Mesenteric fat pad (tissue), 1 donor: ENCODE measurements at places on chromosomes 1 and 21.

DNA sequence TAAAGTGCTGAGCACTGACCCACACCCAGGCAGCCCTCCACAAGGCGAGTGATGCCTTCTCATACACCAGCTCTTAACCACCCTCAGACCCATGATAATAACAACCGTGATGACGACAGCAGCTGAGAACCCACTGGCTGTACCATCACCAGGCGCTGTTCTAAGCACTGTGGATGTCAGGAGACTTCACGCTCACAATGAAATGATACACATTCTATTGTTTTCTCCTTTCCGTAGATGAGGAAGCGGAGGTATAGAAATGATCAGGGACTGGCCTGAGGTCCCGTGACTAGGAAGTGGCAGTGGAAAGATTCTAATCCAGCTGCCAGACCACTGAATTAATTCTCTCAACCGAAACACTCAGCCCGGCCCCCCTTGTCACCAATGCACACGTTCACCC is 32.6 kb downstream of the SDC3 start:
- no peak for DNase-seq

DNA sequence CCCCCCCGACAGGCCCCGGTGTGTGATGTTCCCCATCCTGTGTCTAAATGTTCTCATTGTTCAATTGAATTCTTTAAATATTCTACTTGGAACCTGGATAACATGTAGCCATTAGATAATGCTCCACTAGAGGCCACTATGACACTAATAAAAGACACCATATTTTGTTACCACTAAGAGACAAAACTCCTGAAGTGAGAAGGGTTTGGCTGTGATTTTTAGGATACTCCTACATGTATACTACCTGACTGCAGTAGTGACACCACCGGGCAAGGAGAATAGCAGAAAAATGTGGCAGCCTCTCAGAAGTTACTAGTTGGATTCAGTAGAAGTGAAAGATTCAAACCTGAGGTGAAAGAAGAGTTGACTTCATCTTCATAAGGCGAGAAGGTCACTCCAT is 36.0 kb downstream of the F5 start:
- DNase-seq, result no peak

- DNase-seq, result no peak
These were observed 57.4 kb upstream of the NRIP1 start for GRCh38 chr21:15122241-15122640.

- DNase-seq, result no peak
These were observed 1184.1 kb downstream of the AMY1C start for GRCh38 chr1:104933846-104934245.

- DNase-seq, result no peak
These were observed 238.3 kb downstream of the HLX start for GRCh38 chr1:221117548-221117951.

- DNase-seq, result no peak
These were observed 3.0 kb downstream of the TAS1R2 start for GRCh38 chr1:18856435-18856834.

- DNase-seq, result no peak
These were observed 66.1 kb downstream of the IARS2 start for GRCh38 chr1:220160027-220160426.

DNA sequence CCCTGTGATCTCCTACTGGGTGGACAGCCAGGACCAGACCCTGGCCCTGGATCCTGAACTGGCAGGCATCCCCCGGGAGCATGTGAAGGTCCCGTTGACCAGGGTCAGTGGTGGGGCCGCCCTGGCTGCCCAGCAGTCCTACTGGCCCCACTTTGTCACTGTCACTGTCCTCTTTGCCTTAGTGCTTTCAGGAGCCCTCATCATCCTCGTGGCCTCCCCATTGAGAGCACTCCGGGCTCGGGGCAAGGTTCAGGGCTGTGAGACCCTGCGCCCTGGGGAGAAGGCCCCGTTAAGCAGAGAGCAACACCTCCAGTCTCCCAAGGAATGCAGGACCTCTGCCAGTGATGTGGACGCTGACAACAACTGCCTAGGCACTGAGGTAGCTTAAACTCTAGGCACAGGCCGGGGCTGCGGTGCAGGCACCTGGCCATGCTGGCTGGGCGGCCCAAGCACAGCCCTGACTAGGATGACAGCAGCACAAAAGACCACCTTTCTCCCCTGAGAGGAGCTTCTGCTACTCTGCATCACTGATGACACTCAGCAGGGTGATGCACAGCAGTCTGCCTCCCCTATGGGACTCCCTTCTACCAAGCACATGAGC is 17.2 kb upstream of the SLC25A44 start:
- no peak for DNase-seq

DNA sequence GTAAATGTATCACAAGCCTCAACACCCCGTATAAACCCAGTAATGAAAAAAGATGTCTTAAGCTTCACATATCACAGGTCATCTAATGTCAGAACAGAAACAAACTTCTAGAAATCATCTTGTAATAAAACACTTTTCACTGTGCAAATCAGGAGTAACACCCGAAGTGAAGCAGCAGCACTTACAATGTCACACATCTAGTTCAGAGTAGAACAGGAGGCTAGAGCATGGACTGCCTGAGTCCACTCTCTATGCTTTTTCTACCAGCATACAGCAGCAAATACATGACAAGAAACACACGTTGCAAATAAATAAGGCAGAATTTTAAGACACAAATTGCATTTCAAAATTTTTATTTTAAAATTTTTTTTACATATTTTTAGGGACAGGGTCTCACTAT is 57.2 kb downstream of the AKT3 start:
- no peak for DNase-seq

GRCh38 chr1:25990702-25991395 is 7.0 kb downstream of the PAFAH2 start:
- DNase-seq, result peak; percentile 53

DNA sequence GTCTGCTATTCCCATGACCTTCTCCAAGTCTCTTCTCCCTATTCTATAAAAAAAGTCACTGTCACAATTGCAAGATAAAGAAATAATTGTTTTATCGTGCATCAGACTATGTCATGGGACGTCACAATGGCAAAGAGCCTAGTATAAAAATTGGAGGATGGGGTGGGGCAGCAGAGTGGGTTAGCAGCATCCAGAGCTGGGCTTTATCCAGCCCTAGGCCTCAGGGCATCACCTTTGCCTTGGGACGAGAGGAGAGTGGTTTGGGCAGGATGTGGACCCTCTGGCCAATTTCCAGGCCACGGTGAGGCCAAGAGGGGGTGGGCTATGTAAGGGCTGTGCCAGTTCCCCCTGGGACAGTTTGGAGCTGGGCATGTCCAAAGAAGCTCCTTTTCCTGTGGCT is 25.7 kb downstream of the WNT4 start:
- DNase-seq, result peak; percentile 69

GRCh38 chr1:2137257-2138121 is 57.1 kb downstream of the FAAP20 start:
- no peak for DNase-seq

DNA sequence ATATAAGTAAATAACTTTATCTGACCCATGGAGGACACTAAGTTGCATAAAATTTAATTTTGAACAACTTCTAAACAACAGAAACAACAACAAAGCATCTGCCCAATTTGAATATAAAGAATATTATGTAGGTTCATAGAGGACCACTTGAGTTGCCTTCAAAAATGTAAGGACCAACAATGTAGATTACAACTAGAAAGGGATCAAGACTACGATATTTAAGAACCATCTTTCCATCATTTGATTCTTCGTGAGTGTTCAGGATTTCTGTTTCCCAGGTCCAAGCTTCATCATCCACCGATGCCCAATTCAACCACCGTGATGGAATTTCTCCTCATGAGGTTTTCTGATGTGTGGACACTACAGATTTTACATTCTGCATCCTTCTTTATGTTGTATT is at the start of gene OR14C36:
Gene OR14C36, plus strand, starts transcription at position 301 of the 400 bp plus-strand sequence. Its CDS starts 0 bp downstream, at position 301.
- no peak for DNase-seq

- DNase-seq, result no peak
These were observed 47.9 kb upstream of the BCAR3 start for GRCh38 chr1:93729502-93729901.

- no peak for DNase-seq
These were observed 88.1 kb upstream of the SPATA6 start for GRCh38 chr1:48560116-48560515.

GRCh38 chr1:57124768-57125446 is 159.1 kb upstream of the C8B start:
- no peak for DNase-seq

- DNase-seq, result no peak
These were observed 68.1 kb downstream of the URB2 start for GRCh38 chr1:229694053-229694693.

DNA sequence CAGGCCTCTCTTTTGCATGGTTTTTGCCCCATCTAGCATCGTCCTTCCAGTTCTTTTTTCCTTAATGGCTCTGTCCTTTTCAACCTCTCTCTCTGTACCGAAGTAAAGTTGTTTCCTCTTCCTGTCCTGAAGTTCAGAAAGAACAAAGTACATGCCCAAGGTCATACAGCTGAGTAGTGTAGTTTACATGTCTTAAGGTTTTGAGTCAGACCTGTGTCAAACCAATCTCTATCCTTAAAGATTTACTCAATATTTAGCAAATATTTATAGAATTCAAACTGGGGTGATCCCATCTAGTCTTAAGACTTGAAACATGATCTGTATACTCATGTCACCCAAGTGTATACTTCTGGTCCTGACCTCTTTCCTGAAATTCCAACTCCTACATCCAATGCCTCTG is 118.7 kb upstream of the SGIP1 start:
- DNase-seq, result no peak

DNA sequence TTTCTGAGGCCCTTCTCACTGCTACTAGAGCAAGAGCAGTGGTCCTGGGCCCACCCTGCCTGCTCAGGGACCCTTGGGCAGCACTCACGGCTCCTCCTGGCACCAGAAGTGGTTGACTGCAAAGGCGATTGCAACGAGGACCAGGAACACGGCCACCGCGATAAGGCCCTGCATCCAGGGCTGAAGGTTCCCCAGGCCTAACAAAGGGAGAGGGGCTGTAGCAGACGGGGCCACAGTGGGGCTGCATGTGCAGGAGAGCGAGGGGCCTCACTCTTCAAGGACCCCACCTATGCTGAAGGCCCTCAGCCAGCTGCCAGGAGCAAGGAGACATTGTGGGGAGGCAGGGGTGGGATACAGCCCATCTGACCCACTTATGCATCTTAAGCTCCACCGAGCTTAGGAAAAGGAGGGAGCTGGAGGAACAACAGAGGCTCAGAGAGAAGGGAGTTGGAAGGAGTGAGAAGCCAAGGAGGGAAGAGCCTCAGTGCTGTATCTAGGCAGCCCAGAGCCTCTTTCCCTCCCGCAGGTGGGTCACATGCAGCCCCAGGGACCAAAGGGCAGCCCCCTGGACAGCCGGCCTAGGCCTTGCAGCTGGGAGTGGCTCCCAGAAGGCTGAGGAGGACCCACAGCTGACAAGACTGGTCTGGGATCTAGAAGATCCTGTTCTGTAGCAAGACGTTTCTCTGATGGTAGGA is 2.5 kb downstream of the PDZK1IP1 start:
- peak; percentile 86 for DNase-seq

GRCh38 chr1:201551877-201552731 is 13.2 kb downstream of the NAV1 start:
- no peak for DNase-seq

DNA sequence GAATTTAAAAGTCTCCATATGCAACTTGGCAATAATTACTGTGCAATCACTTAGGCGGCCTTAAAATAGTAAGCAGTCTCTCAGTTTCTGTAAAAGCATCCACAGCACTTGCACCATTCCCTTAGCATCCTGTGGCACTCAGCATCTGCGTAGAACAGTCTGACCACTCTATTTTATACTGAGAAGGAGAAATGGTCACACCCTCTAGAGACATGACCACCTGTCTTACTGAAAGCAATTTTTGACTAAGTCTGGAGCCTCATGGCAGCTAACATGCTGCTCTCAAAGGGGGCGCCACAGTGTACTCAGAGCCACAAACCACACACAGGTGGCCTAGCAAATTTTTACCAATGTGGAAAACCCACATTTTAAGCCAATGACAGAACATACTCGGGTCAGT is 62.0 kb downstream of the KCNK1 start:
- DNase-seq, result no peak

GRCh38 chr1:221806236-221806635 is 64.3 kb upstream of the DUSP10 start:
- no peak for DNase-seq

DNA sequence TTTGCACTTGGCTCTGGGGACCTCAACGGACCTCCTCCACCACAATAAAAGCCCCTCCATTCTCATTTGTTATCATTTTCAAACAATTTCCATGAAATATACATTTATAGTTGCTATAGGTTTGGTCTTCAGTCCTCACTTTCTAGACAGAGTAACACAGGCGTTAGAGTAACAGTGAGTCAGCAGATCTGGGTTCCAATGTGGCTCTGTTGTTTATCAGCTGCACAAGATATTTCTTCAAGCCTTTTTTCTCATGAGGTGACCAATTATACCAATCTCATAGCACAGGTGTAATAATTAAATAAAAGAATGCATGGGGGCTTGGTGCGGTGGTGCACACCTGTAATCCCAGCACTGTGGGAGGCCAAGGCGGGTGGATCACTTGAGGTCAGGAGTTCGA is 32.8 kb upstream of the PSMB2 start:
- no peak for DNase-seq

- DNase-seq, result peak; percentile 84
These were observed 31.0 kb upstream of the SOX13 start for GRCh38 chr1:204041803-204042505.

DNA sequence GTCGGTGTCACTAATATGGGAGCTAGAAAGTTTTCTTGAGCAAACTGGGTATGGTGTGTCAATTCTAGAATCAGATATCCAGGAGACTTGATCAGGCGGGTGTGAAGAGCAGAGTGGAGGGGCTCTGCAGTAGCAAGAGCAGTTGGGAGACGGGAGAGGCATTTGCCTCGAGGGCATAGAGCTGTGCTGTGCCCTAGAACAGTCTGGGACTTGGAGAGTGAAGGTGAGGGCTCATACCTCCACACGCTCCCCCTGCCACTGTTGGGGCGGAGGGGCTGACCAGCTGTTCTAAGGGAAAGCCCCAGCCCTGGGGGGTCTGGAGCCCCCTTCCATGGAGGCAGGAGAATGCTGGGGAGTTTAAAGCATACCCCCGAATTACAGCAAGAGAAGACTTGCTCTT is 33.8 kb downstream of the SIM2 start:
- peak; percentile 71 for DNase-seq

DNA sequence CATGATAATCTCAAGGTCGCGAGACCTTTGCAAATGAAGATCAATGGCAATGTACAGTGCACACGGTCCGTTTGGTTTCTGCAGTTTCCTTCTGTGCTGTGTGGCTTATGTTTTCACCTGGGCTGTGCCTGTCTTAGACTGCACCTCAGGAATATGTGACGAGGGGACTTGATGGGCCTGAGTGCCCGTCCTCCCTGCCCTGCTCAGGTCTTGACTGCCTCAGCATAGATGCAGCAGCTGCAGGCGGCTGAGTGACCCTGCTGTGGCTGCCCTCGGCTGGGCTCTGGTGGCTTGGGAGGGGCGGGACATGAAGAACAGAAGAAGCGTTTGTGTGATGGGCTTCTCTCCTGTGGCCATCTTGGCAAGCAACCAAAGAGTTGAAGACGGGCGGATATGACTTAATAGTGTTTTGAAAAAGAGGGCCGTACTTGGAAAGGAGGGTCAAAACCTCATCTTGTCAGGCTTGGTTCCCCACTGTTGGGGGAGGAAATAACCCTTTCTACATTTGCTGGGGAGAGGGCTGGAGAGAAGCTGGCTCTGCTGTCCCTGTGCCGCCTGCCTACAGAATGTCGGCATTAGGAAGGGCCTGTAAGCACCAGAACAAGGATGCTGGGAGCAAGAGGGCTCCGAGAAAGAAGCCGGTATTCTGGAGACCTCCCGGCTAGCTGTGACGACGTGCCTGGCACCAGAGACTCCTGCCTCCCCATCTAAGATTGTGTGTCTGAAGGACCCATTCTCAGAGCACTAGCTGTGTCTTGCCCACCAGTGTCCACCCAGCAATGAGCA is 7.1 kb downstream of the MYBPHL start:
- DNase-seq, result no peak

- DNase-seq, result no peak
These were observed 16.8 kb downstream of the YY1AP1 start for GRCh38 chr1:155671750-155672149.
